Cortex of kidney (tissue), 1 donor: ENCODE measurements at places on chromosomes 16 and 17.

GRCh38 chr16:56295739-56296527 is 104.6 kb downstream of the GNAO1 start:
- DNase-seq, result no peak

DNA sequence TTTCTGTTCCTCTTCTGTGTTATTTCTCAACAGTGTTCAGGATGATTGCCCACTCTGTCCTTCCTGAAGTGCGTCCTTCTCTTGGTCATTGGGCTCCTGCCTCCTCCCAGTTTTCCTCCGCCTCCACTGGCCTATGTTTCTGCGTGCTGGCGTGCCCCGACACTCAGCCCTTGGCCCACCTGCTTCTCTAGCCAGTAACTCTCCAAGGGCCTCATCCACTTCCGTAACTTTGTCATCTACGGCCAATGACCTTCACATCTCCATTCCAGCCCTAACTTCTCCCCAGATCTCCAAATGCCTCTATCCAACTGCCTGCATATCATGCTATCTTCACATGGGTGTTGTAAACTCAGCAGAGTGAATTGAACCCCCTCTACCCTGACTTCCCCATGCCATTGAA is 39.6 kb upstream of the RPL38 start:
- DNase-seq, result no peak

GRCh38 chr17:3574231-3574630 is 16.6 kb upstream of the TRPV3 start:
- no peak for DNase-seq

DNA sequence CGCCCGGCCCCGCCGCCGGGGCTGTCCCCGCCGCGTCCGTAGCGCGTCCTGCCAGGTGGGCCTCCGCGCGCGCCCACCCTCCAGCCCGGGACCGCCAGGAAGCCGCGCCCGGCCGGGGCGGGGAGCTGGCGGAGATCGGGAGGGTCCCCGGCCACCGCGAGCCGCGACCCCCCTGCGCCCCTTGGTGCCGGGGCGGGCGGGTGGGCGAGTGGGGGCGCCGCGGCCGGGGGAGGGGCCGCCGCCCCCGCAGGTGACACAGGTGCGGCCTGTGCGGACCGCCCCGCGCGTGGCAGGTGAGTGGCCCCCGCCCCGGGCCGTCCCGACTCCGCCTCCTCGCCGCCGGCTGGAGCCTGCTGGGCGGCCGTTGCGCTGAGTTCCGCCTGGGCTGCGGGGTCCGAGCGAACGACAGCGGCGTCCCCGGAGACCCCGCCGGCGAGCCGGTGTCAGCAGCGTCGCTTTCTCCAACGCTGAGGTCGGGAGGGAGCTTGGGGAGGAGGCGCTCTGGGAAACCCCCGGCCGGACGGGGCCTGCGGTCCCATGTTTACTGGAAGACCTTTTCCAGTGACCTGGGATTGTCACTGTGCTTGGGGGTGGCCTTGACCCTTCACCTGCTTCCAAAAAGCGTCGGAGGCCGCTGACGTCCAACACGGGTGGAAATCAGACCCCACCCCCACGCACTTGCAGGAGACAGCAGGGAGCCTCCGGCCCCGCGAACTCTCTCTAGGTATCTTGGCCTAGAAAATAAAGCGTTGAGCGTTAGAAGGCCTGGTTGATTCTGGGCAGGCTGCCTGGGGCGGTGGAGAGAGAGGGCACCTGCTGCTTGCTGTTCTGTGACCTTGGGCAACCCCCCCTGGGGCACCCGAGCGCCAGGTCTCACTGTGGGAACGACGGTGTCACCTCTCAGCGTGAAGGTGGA is 542 bp downstream of the KLHL36 start:
- no peak for DNase-seq

DNA sequence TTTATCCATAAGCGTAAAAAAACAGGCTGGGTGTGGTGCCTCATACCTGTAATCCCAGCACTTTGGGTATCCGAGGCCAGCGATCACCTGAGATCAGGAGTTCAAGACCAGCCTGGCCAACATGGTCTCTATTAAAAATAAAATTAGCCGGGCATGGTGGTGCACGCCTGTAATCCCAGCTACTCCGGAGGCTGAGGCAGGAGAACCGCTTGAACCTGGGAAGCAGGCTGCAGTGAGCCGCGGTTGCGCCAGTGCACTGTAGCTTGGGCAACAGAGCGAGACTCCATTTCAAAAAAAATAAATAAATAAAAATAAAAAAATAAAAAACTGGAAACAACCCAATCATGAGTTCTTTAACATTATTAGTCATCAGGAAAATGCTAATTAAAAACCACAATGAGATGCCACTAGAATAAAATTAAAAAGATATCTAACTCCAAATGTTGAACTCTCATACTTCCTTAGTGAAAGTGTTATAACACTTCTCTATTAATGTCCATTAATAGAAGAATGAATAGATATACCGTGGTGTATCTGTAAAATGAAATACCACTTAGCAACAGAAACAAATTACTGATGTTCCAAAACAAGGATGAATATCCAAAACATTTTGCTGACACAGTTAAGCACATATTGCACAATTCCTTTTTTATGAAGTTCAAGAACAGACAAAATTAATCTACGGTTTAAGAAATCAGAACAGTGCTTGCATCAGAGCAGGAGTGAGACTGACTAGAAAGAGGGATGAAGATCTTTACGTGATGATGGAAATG is 13.1 kb downstream of the MPHOSPH6 start:
- DNase-seq, result no peak

- no peak for DNase-seq
These were observed 322.5 kb downstream of the PMP22 start for GRCh38 chr17:14942526-14943190.

- no peak for DNase-seq
These were observed 220.1 kb upstream of the GSE1 start for GRCh38 chr16:85392756-85393673.

DNA sequence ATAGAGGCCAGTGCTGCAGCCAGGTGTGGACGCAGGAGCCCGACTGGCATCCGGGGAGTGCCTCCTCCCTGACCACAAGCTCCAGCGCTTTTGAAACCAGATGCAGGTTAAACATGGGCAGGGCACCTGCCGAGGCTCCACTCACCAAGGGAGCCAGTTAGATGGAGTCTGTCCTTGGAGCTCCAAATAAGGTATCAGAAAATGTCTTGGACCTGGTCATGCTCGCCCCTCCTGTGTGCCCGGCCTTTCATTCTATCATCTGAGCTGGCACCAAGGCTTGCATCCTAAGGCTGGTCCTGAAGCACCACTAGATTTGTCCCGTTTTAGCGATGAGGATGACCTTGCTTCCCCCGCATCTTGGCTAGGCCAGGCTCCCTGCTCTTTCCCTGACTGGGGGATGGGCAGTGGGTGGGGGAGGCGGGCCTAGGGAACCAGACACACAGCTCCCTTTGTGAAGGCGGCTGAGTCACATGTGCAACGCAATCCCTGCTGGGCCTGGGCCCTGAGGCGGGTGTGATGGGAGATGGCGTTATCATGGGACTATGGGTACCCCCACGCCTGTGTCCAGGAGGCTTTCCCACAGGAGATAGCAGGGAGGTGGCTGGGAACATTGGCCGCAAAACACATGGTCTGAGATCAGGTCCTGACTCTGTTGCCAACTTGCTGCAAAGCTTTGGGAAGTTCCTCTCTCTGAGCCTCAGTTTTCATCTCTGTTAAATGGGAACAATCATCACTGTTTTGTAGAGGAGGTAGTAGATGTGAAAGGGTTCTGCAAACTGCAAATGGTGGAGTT is 5.0 kb upstream of the ADGRG1 start:
- DNase-seq, result no peak

GRCh38 chr17:13154398-13154797 is 136.6 kb upstream of the ELAC2 start:
- DNase-seq, result no peak

DNA sequence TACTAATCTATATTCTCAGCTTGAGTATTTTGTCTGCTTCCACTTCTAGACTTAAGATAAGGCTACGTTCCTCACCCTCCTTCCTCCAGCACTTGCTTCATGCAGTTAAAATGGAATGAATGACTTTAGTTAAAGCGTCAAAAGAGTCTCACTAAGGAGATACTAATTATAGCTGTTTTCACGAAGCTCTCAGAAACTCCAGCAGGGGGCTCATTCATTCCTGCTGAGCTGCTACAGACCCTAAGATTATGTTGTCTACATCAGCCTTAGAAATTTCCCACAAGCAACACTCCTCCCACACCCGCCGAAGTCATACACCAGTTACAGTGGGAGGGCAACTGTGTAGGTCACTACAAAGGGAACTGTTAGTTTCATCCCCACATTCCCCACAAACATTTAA is 57.0 kb upstream of the KIFC3 start:
- no peak for DNase-seq

GRCh38 chr17:12107905-12108304 is 87.2 kb downstream of the MAP2K4 start:
- no peak for DNase-seq

DNA sequence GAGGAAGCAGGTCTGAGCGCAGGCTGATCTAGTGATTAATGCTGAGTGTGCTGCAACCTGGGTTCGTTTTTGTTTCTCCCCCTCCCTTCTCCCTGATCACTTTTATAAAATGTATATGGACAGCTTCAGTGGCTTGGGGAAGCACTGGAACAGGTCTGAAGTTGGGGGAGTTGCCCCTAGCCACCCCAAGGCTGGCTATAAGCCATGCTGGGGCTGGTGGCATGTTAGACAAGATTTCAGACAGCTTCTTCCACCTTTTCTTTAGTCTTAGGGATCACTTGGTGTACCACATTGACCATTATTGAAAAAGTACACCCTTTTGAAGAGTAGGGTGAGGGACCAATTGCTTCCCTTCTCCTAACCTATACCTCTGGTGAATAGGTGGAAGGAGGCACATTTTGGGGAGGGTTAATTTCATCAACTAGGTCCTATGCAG is 3.8 kb upstream of the VAC14 start:
- no peak for DNase-seq

- DNase-seq, result no peak
These were observed 3.4 kb downstream of the KIF19 start for GRCh38 chr17:74329378-74329777.

GRCh38 chr16:71920658-71921057 is 25.3 kb downstream of the IST1 start:
- DNase-seq, result no peak

DNA sequence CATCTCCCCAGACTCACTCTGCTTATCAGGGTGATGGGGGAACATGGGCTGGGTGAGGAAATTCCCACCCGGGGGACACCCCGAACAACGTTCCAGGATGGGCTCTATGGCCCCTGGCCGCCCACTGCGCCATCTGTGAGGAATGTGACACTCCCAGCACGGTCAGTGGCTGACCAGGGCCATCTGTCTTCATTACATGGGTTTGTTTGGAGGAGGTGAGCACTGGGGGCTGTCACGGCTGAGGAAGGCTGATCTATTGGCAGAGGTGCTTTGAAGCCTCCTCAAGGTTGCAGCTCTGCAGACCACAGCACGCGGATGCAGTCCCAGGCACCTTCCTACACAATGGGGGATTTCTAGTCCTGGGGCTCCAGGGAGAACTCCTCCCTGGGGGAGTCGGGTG is 214.1 kb upstream of the FOXF1 start:
- DNase-seq, result no peak
